ENCODE measurements at places on chromosomes 5 and 9.

- DNase-seq: no peak
These were observed 142.2 kb downstream of the SLIT3 start for GRCh38 chr5:169158764-169159163.

GRCh38 chr9:99820685-99821395 lies 845 bp upstream of the NR4A3 start:
- peak; percentile 31 for DNase-seq

DNA sequence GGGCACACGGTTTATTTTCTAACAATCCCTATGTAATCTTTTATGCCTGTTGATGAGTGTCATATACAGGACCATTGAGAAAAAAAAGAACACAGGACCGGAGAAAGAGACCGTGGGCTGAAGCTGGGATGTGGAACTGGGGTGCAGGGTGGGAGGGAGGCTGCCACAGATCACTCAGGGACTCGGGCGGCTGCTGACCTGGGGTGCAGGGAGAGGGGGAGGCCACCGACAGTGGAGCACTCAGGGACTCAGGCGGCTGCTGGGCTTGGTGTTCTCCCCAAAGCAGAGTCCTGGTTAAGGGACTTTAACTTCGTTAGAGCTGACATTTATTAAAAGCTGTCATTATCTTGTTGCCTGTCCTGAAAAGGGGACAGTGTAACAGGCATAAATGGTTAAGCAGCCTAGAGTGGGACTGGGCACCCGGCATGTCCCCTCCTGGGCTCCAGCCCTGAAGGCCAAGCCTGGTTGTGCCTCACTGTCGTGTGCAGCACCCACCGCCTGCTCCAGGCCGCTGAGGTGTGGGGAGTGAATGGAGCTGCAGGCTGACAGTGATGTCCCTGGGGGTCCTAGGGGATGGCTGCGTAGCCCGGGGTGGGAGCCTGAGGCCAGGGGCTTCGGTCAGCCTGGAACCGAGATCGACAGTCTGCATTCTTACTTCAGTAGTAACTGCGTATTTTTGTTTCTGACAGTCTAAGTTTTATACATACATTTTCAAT lies 14.0 kb downstream of the NDUFS6 start:
- no peak for DNase-seq

DNA sequence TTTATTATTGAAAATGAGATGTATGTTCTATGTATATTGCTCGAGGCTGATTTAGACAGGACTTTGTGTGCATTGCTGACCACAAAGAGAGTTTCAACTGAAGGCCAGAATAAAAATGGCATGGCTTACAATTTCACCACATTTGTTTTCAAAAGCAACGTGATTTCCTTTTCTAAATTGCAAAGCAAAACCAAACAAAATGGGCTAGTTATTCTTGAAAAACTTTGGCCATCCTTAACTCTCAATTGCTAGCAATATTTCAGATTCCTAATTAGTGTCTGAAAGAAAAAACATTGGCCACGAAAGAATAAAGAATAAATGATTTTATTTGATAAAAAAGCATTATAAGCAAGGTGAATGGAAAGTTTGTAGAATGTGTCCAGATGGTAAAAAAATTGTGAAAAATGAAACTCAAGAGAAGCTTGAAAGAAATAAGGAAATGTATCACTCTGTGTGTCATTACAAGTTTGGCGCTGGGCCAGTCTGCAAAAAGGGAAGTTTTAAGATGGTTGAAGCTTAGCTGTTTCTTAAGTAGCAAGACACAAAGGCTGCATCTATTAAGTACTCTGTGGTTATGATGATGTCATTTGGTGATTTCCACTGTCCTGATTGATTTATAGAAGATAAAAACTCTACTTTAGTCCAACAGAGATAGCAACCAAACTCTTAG lies 89.2 kb upstream of the PRLR start:
- no peak for DNase-seq

All from stimulated activated CD8-positive, alpha-beta memory T cell treated with anti-CD3 and anti-CD28 coated beads, Interleukin-4, amount 100 ng/mL, for 4 hours (primary cell).